Iris pigment epithelial cell (primary cell): ENCODE measurements at places on chromosomes 11 and 22.

GRCh38 chr22:38414009-38414395, 41.0 kb downstream of the KCNJ4 start:
- DNase-seq: no peak

DNA sequence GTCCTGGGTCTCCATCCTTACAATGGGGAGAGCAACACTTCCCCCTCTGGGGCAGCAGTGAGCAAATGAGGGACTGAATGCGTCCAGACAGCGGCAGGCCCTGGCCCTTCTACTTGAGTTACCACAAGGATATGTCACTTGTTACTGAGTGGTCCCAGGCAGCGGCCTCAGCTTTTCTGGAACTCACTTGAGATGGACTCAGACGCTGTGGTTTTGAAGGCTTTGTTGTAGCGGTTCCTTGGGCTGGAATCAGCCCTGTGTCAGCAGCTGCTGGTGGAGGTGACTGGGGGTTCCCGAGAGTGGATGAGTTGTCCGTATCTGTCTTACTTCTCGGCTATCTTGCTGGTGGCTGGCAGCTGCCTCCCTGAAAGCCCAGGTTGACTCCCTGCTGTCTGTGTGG, 77.0 kb downstream of the MICAL2 start:
- DNase-seq: no peak

DNA sequence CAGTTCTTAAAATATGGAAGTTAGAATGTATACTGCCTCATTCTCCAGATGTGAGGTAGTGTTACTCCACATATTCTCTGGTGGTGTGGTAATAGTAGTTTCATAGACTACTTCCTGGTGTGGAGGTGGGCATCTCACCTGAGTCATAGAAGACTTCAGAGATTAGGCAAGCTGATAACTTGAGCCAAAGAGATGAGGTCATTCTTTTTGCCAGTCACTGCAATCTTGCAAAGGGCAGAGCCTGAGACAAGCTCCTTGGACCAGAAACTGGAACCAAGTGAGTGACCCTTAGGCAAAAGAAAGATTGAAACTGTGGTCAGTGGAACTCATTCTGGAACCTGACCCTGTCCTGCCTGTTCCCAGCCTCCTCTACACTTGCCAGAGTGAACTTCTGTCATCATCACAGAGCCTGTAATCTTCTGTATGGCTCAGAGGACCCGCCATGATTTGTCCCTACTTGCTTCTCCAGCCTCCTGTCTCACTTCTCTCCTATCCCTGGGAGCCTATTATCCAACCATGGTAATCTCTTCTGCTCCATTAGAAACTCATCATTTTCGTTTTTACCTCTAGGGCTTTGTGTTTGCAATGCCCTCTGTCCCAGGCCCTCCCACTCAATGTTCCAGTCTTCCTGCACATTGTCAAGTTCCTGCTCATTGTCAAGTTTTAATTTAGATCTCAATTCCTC, 10.6 kb upstream of the CCDC83 start:
- DNase-seq: peak; percentile 65

GRCh38 chr22:30742291-30743256, 47.9 kb downstream of the OSBP2 start:
- peak; percentile 32 for DNase-seq

GRCh38 chr11:132054822-132055221, 684.4 kb downstream of the NTM start:
- DNase-seq: peak; percentile 86

- DNase-seq: no peak
These were observed 121.2 kb downstream of the SIK3 start for GRCh38 chr11:116976941-116977570.

- DNase-seq: no peak
These were observed 689.9 kb upstream of the CCDC90B start for GRCh38 chr11:83976086-83976485.

DNA sequence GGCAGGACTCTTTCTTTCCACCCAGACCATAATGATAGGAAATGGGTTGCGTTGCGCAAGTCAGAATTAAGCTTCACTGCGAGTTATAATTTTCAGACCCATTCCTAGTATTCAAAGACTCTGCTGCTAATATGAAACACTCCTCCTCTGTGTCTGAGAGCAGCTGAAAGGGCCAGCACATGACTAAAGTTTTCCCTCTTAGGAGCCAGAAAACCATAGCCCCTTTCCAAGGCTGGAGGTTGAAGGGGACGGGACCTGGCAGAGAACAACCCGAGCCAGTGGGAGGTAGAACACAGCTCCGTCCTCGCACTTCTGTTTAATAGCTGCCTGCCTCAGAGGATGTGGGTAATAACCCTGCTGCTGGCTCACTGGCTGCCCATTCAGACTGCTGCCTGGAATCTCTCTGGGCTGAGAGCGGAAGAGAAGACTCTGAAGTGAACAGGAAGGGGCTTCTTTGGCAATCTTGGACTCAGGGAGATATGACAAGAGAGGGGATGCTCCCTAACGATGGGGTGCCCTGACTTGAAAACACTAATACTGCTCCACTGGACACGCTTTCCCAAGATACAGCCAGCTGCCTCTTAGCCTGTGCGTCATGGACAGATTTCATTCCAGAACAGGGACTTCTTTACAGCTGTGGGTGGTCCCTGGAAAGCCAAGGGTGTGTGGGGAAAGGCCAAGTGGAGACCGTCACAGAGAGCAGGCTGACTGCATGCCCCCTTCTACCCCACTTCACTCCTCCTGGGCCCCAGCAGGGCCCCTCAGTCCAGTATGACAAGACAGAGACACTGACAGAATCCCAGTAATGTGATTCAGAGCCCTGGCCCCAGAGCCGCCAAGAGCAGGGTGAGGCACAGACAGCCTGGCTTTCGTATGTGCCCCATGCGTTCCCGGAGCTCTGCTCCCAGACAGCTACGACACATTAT, 156.9 kb downstream of the FEZ1 start:
- DNase-seq: no peak

- peak; percentile 7 for DNase-seq
These were observed 141.3 kb downstream of the GRIK4 start for GRCh38 chr11:120652705-120653335.

DNA sequence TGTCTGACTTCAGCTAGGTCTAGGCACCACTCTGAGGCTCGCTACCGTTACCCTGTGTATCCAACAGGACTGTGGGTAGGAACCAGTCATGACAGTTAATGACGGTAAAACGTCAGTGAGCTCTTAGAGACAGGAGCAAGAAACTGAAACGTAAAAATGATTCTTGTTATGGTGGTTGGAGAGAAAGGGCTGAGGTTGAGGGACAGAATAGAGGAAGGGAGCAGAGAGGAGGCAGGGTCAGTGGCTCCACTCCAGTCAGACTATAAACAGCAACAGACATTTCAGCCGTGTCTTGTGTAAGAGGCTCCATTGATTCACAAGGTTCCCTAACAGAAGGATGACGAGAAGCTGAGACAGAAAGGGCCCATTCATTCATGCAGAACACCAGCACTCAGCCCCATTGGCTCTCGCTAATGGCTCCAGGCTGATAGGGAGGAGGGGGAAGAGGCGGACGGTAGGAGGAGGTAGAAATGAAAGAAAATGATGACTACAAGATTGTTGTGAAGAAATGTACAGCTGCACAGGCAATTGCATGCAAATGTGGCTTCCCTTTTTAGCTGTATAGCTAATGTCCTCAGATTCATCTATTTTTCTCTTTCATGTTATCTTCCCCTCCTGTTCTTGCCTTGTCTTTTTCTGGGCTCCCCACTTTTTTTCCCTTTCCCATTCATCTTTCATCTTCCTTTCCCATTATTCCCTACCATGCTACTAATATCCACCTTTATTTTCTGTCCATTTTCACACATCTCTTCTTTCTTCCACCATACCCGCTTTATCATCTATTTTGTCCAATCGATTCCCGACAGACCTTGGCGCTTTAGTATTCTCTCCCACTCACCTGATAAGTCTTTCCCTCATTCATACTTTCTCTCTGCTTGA, 34.3 kb downstream of the ETS1 start:
- DNase-seq: peak; percentile 34

- DNase-seq: peak; percentile 44
These were observed 24.4 kb downstream of the OR8B12 start for GRCh38 chr11:124518989-124519451.
